ENCODE measurements at places on chromosomes 2 and 18. TPM values are rescaled to one million over a fixed set of nuclear protein-coding genes. Genes with fewer than 3 reads are reported as not detected.

ZBTB7C gene
- total RNA-seq: 0.14 TPM

ANKRD30BL gene
- total RNA-seq: 0.62 TPM

DNA sequence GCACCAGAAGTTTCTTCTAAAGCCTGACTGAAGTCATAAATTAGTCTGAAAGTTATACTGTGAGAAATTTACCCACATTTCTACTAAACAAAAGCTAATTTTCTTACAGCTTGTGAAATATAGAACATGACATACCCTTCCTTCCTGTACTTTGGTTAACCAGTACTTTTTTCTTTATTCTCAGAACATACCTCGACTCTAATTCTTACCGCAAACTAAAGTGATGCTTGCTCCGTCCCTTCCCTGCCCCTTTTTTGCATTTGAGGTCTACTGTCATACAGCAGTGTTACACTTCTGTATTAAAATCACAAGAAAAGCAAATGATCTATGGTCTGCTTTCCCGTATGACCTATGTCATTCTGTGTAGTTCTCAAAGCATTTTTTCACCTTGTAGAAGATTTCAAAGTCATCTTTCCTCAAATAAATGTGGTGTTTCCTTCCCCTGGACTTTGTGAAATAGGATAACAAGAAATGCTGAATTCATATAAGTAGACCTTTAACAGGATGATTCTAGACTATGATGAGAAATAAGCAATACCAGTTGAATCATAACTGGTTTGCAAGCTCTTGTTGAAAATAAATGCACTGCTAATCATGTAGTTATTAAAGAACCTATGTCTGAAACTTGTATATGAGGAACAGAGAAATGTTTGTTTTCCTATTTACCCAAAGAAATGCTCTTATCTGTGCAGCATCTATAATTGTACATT, 30.4 kb downstream of the CYTIP start:
- no peak for DNase-seq

DNA sequence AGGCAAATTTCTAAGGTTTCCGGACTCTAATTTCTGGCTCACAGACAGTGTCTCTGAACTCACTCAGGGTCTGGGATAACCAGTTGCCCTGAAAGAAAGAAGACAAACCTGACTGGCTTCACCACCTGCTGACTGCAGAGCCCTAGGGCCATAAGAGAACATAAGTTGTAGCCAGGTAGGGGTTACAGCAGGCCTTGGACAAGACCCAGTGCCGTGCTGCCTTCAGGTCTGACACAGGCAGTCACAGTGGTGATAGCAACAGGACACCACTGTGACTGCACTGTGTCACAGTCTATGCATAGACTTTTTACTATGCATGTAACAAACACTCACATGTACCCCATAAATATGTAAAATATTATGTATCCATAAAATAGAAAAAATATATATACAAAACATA, 508.5 kb downstream of the PID1 start:
- DNase-seq: peak; percentile 9

- DNase-seq: no peak
Observed at GRCh38 chr2:36696533-36696932, at the start of gene VIT. Gene VIT, plus strand, starts transcription at chr2:36696707. Its CDS starts 19,664 bp downstream, at chr2:36716371.

GRCh38 chr18:74171910-74172606, 23.7 kb downstream of the TIMM21 start:
- DNase-seq: no peak

- peak; percentile 88 for DNase-seq
Observed at GRCh38 chr2:167689444-167689843, 558.0 kb downstream of the STK39 start.

DNA sequence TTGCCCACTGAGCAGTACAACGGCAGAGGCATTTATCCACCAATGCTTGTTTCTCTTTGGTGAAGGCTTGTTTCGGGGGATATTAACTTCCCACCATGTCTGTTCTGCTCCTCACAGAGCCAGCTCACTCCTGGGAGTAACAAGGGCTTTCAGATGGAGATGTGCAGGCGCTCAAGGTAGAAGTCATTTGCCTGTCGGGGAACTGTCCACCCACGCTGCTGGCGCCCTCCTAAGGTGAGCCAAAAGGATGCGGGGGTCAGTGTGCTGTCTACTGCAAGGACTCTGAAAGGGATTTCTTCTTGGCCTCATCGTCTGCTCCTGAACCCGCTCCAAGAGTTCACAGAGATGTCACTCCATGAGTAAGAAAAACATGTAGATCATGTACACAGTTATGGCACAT, 57.0 kb upstream of the CYRIA start:
- DNase-seq: peak; percentile 74

GRCh38 chr18:22951823-22952222, 18.7 kb downstream of the RBBP8 start:
- no peak for DNase-seq

GRCh38 chr2:147634826-147635225, 210.0 kb upstream of the ACVR2A start:
- no peak for DNase-seq

GRCh38 chr2:206886696-206887095, 52.6 kb upstream of the CPO start:
- DNase-seq: no peak

GRCh38 chr18:58497845-58498244, 131.0 kb downstream of the ALPK2 start:
- DNase-seq: no peak

GRCh38 chr18:49747876-49748275, 65.5 kb downstream of the ACAA2 start:
- peak; percentile 36 for DNase-seq

GRCh38 chr18:9140381-9140780, 3.8 kb downstream of the ANKRD12 start:
- DNase-seq: no peak

GRCh38 chr2:235900631-235901030, 267.6 kb downstream of the GBX2 start:
- DNase-seq: no peak

DNA sequence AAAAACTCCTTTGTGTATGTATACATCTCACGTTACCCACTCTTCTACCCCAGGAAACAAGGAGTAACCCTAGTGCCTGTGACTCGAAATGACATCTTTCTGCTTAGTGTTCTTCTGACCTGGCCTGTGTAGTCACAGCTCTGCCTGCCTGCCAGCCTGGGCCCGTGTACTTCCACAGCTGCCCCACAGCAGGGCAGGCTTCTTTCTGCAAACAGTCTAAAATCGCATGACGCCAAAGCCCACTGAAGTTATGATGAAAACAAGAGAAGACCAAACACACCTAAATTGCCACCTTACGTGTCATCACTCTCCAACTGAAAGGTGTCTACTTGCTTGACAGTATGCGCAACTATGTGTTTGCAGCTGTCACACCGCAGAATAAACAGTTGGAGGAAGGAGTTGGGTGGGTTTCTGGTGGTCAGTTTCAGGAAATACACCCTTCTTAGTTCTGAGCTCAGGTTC, 1.5 kb downstream of the GAREM1 start:
- DNase-seq: no peak

Data from GM23338 (cell line).